Ovary (tissue), 10 donors: ENCODE measurements at places on chromosomes 11 and 22. TPM values are rescaled to one million over a fixed set of nuclear protein-coding genes. Genes with fewer than 3 reads are reported as not detected.

DNA sequence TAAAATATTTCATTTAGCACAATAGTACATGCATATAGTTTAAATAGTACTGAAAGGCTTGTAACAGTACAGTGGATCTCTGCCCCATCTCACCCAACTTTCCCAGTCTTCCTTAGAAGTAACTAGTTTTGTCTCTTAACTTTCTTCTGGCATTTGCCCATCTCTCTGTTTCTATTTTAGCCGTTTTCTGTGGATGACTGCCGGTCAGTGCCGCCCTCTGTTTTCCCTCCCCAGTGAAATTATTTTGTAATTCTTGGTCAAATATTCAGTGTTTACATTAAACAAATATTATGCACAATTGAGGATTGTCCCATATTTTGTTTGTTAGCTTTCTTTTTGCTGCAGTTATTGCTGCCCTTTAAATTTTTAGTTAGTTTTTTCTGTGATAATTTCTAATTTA is 8.3 kb downstream of the PDHX start:
- H3K36me3 ChIP-seq: no peaks in the 10 kb centered on the region
- H3K4me1 ChIP-seq: no peaks in the 10 kb centered on the region
- H3K4me3 ChIP-seq: no peak overlapping the region
- no peak overlapping the region for H3K27ac ChIP-seq
- DNase-seq: no peak

DNA sequence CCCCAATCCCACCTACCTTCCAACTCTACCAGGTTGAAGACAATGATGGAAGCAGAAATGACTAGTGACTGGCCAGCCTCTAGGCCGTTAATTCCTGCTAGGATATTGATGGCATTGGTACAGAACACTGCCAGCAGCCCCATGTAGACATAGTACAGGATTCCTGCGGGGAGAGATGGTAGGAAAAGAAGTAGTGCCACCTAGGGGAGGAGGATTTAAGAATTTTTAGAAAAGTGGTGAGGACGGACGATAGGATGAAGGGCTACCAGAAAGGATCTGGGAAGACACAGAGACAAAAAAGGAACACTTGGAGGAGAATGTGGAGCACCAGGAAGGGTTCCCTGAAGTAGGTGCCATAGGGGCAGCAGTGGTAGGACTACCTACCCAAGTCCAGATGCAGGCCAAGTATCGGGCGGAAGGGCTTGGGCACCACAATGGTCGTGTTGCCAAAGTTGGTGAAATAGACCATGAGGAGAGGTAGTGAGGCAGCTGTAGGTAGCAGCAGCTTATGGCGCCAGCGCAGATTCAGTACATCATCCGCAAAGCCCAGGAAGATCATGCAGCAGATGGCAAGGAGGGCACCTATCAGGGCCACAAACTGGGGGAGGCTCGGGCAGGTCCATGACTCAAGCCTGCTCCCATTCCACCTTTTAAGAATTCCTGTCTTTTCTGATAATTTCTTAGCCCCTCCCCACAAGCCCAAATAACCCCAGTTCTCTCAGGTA is 1.2 kb downstream of the DPAGT1 start:
- no peak overlapping the region for H3K27ac ChIP-seq
- DNase-seq: no peak
- no peaks in the 10 kb centered on the region for H3K36me3 ChIP-seq
- peak overlapping the region; percentile 82 for H3K4me3 ChIP-seq
- peaks cover 12% of the 10 kb centered on the region for H3K4me1 ChIP-seq

- H3K4me1 ChIP-seq: no peaks in the 10 kb centered on the region
- no peak overlapping the region for H3K4me3 ChIP-seq
- H3K27ac ChIP-seq: no peak overlapping the region
- H3K36me3 ChIP-seq: no peaks in the 10 kb centered on the region
Observed at GRCh38 chr11:44809283-44809682, 82.5 kb downstream of the TSPAN18 start.

- no peak overlapping the region for H3K4me3 ChIP-seq
- no peaks in the 10 kb centered on the region for H3K36me3 ChIP-seq
- no peak overlapping the region for H3K27ac ChIP-seq
- no peaks in the 10 kb centered on the region for H3K4me1 ChIP-seq
- H3K27me3 ChIP-seq: no peaks in the 10 kb centered on the region
Observed at GRCh38 chr11:118227865-118228785, 3.3 kb upstream of the JAML start.

GRCh38 chr11:110518809-110519514 is 89.2 kb downstream of the FDX1 start:
- no peaks in the 10 kb centered on the region for H3K36me3 ChIP-seq
- H3K27ac ChIP-seq: no peak overlapping the region

GRCh38 chr11:129365816-129366215 is 9.8 kb upstream of the BARX2 start:
- no peaks in the 10 kb centered on the region for H3K36me3 ChIP-seq
- H3K27me3 ChIP-seq: no peaks in the 10 kb centered on the region
- DNase-seq: no peak
- H3K27ac ChIP-seq: no peak overlapping the region
- no peaks in the 10 kb centered on the region for H3K4me1 ChIP-seq

- no peak overlapping the region for H3K27ac ChIP-seq
- DNase-seq: no peak
- no peaks in the 10 kb centered on the region for H3K4me1 ChIP-seq
- no peaks in the 10 kb centered on the region for H3K27me3 ChIP-seq
- H3K36me3 ChIP-seq: no peaks in the 10 kb centered on the region
Observed at GRCh38 chr11:14942745-14943144, 29.4 kb downstream of the CALCA start.

DNA sequence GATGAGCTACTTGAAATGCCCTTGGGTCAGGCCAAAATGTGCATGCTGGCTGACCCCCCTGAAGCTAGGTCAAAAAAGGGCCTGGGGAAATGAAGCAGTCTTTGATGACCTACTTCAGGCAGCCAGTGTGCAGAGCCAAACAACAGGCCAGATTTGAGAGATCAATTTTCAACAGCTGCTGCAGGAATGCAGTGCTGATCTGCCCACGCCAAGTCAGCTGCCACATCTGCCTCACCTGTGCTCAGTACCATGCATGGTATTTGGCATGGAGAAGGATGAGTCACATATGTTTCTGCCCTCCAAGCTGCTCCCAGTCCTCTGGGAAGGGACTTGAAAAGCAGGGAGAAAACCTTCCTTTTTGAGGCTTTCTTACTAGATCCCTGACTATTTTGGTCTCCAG is 35.8 kb downstream of the MTNR1B start:
- no peak for DNase-seq
- no peaks in the 10 kb centered on the region for H3K36me3 ChIP-seq
- no peak overlapping the region for H3K4me3 ChIP-seq
- H3K27me3 ChIP-seq: no peaks in the 10 kb centered on the region
- no peaks in the 10 kb centered on the region for H3K4me1 ChIP-seq
- H3K27ac ChIP-seq: no peak overlapping the region

DNA sequence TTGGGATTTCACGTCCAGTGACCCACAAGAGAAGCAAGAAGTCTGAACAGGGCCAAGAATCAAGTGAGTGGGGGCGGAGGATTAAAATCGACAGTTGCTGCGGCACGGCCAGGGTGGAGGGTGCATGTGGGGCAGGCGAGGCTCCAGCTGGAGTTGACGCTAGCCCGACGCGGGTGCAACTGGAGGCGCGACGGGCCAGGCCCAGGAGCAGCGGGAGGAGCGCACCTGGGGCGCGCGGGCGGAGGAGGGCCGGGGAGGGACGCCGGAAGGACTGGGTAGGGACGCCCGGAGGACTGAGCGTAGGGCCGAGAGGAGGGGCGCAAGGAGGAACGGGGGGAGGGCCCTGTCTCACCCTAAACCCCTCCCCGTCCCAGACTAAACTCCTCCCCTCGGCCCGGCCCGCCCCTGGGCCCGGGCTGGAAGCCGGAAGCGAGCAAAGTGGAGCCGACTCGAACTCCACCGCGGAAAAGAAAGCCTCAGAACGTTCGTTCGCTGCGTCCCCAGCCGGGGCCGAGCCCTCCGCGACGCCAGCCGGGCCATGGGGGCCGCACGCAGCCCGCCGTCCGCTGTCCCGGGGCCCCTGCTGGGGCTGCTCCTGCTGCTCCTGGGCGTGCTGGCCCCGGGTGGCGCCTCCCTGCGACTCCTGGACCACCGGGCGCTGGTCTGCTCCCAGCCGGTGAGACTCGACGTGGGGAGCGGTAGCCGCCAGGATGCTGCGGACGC is at the start of gene IL17RA:
Gene IL17RA (plus strand): TSS at position 447 of the 723 bp plus-strand sequence. CDS start 92 bp downstream, at position 539.
- peaks cover 4% of the 10 kb centered on the region for H3K4me1 ChIP-seq
- no peaks in the 10 kb centered on the region for H3K27me3 ChIP-seq
- DNase-seq: peak; percentile 87
- no peaks in the 10 kb centered on the region for H3K36me3 ChIP-seq
- H3K27ac ChIP-seq: peak within 1 kb of the TSS; percentile 68
- H3K4me3 ChIP-seq: peak within 1 kb of the TSS; percentile 60

- H3K27me3 ChIP-seq: no peaks in the 10 kb centered on the region
- H3K4me1 ChIP-seq: no peaks in the 10 kb centered on the region
- H3K27ac ChIP-seq: no peak overlapping the region
- DNase-seq: no peak
- no peak overlapping the region for H3K4me3 ChIP-seq
- H3K36me3 ChIP-seq: no peaks in the 10 kb centered on the region
Observed at GRCh38 chr22:47260551-47260950, 498.1 kb downstream of the TBC1D22A start.

- H3K27me3 ChIP-seq: no peaks in the 10 kb centered on the region
- peaks cover 2% of the 10 kb centered on the region for H3K4me1 ChIP-seq
- no peak overlapping the region for H3K27ac ChIP-seq
Observed at GRCh38 chr11:61310749-61311148, 15.6 kb upstream of the VWCE start.

DNA sequence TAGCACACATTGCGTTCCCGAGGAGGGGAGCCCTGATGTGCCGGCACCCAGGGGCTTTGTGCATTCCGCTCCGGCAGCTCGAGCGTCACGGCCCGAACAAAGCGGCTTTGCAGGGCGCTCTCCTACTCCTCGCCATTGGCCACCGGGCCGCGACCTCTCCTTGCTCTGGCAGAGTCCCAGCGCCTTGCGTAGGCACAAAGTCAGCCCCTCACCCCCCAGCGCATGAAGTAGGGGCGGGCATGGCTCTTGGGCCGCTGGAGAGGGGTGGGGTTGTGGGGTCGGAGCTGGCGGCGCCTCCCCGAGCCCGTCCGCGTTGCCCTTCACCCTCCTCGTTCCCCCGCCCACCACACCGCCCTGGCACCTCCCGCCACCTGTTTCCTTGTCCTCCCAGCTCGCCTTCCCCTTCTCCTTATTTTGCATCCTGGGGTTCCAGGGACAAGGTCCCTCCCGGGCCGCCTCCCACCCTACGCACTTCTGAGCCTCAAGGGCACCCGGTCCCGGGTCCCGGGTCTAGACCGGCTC is 753 bp upstream of the PPARA start:
- H3K4me3 ChIP-seq: peak overlapping the region; percentile 83
- no peaks in the 10 kb centered on the region for H3K27me3 ChIP-seq

GRCh38 chr22:27654546-27655445 is 146.8 kb downstream of the MN1 start:
- H3K27ac ChIP-seq: no peak overlapping the region
- no peak overlapping the region for H3K4me3 ChIP-seq
- no peaks in the 10 kb centered on the region for H3K36me3 ChIP-seq
- peaks cover 6% of the 10 kb centered on the region for H3K4me1 ChIP-seq
- DNase-seq: no peak

GRCh38 chr11:45532546-45532945 is 132.9 kb downstream of the CHST1 start:
- H3K27ac ChIP-seq: no peak overlapping the region
- no peaks in the 10 kb centered on the region for H3K4me1 ChIP-seq
- no peak overlapping the region for H3K4me3 ChIP-seq
- DNase-seq: no peak
- no peaks in the 10 kb centered on the region for H3K27me3 ChIP-seq

- no peaks in the 10 kb centered on the region for H3K4me1 ChIP-seq
- no peaks in the 10 kb centered on the region for H3K27me3 ChIP-seq
- H3K36me3 ChIP-seq: no peaks in the 10 kb centered on the region
- no peak for DNase-seq
Observed at GRCh38 chr11:77968337-77968736, 26.1 kb downstream of the INTS4 start.

GRCh38 chr11:86678823-86679222 is 6.4 kb upstream of the ME3 start:
- H3K27me3 ChIP-seq: no peaks in the 10 kb centered on the region
- no peak for DNase-seq
- H3K27ac ChIP-seq: no peak overlapping the region
- no peak overlapping the region for H3K4me3 ChIP-seq
- peaks cover 10% of the 10 kb centered on the region for H3K4me1 ChIP-seq
- H3K36me3 ChIP-seq: no peaks in the 10 kb centered on the region

GRCh38 chr11:12288212-12288930 is 89.0 kb upstream of the PARVA start:
- peak overlapping the region; percentile 16 for H3K27ac ChIP-seq
- H3K36me3 ChIP-seq: no peaks in the 10 kb centered on the region
- no peak overlapping the region for H3K4me3 ChIP-seq
- no peaks in the 10 kb centered on the region for H3K27me3 ChIP-seq

GRCh38 chr22:27882507-27883290 is 36.4 kb downstream of the PITPNB start:
- no peak overlapping the region for H3K4me3 ChIP-seq
- H3K27ac ChIP-seq: peak overlapping the region; percentile 2
- no peaks in the 10 kb centered on the region for H3K36me3 ChIP-seq
- H3K27me3 ChIP-seq: no peaks in the 10 kb centered on the region
- H3K4me1 ChIP-seq: peaks cover 4% of the 10 kb centered on the region

DNA sequence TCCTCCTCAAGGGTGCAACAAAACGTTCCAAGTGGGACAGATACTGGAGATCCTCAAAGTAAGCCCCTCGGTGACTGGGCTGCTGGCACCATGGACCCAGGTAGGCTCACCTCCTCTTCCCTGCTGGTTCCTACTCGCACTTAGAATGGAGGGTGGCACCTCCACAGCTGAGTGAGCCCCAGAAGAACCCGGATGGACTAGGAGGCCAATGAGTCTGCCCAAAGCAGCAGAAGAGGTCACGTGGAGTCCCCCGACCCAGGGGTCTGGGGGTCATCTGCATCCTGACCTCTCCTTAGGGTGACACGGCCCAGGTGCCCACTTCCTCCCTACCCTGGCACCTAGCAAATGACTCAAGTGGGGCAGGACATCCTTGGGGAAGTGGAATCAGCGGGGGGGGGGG is 4.4 kb downstream of the APOL1 start:
- DNase-seq: no peak
- no peaks in the 10 kb centered on the region for H3K36me3 ChIP-seq
- no peak overlapping the region for H3K4me3 ChIP-seq

Gene CSTPP1
- total RNA-seq: 42.6 TPM

Gene GAB4
- not detected for total RNA-seq

Gene RTN4RL2
- 0.83 TPM for total RNA-seq

Gene NOX4
- total RNA-seq: 1.6 TPM

Gene IRAG1
- total RNA-seq: 5.8 TPM

Gene MS4A8
- total RNA-seq: 3.3 TPM

Gene TYR
- total RNA-seq: not detected

Gene SLC3A2
- total RNA-seq: 119 TPM

Gene FJX1
- total RNA-seq: 18.3 TPM

Gene EI24
- total RNA-seq: 53.7 TPM

Gene MRPL16
- 34.1 TPM for total RNA-seq

Gene RAB39A
- 0.28 TPM for total RNA-seq

Gene AGBL2
- 4.8 TPM for total RNA-seq

Gene DNAJB13
- 0.61 TPM for total RNA-seq

Gene CASP1
- total RNA-seq: 13.7 TPM

Gene LARGE1
- total RNA-seq: 16.5 TPM

Gene MGAT3
- 2.8 TPM for total RNA-seq

Gene CTSW
- 0.81 TPM for total RNA-seq

Gene LDHAL6A
- 1.2 TPM for total RNA-seq
